CD4-positive, alpha-beta T cell treated with Interferon alpha-2 for 1 hour (primary cell): ENCODE measurements at places on chromosomes 4 and X.
A peak's percentile ranks its signal among the peaks of the same experiment; 100 is the strongest.

DNA sequence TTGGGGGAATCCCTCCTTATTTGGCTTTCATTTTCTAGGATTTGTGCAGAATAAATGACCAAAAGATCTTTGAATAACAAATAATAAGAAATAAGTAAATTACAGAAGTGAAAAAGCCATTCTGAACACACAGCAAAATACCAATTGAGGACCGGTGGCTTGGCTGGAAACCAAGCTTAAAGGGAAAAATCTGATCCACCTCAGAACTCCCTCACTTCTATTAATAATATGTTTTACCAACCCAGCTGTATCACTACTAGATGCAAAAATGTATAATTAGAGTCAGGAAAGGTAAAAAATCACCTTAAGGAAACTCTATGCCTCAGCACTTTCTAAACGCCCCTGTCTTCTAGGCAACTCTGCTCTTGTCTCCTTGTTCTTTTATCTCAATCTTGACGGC is 77.3 kb downstream of the TSPAN5 start:
- no peak for DNase-seq

DNA sequence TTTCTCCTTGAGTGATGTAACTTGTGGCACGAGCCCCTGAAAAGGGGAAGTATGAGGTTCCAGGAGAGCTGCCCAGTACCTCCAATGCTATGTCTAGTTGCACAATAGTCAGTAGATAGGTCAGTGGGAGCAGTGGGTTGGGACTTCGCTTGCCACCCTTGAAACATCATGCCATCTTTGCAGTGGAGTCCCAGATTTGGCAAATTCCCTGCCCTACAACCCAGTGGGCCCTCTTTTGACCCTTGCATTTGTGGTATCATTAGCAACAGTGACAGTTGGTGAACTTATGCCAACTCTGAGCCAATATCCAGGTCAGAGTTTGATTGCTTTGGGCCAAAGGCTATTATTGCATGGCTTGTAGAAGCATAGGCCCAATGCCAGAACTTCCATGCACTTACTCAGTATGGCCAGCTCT is 12.3 kb downstream of the FHL1 start:
- DNase-seq: no peak

DNA sequence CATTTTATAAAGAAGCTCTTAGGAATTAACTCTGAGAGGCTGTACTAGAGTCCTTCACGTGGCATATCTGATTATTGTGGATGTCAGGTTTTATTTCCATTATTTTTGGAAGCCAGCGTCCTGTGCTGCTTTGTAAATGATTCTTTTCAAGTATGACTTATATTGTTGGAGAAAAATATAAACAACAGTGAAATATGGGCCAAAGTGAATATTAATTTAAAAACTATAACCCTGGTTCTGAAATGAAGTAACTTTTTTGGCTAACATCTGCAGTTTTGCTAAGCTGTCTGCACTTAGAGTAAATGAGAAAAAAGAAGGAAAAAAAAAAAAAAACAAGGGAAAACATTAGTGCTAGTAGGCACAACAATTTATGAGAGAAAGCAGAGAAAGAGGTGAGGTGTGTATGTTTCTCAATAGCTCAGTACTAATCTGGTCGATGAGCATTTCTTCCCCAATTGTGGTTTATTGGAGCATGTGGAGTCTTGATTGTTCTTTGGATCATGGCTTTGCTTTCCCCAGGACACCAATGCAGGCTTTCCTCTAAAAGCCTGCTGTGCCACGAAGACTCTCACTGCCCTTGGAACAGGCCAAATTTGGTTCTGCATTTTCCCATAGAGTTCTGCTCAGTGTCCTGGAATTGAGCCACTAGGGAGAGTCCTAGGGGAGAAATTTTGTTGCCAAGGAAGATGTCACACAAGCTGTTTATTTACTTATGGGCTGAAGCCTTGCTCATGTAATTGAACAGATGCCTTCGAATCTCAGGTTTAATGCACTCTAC is 273.3 kb downstream of the DKK2 start:
- DNase-seq: no peak

DNA sequence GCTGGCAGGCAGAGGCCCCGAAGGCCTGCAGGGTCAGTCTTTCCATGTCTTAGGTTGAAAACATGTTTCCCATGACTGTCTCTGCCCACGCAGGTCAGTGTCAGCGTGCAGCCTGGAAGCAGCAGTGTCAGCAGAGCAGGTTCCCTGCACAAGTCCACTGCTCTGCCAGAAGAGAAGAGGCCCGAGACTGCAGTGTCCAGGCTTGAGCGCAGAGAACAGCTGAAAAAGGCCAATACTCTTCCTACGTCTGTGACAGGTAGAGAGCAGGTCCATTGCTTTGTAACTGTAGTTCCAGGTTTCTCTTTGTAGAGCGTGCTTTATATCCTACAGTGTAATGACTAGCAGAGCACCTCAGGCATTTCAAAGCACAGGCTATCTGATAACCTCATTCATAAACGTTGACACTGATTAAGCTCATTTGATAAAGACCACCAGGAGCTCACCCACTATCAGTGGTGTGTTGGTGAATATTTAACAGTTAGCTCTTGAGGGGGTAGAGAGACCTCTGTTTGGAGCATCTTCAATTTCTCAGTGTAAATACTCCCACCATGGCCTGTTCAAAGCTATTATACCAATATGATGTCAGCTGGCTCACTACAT is 63.2 kb downstream of the AASDH start:
- DNase-seq: no peak

DNA sequence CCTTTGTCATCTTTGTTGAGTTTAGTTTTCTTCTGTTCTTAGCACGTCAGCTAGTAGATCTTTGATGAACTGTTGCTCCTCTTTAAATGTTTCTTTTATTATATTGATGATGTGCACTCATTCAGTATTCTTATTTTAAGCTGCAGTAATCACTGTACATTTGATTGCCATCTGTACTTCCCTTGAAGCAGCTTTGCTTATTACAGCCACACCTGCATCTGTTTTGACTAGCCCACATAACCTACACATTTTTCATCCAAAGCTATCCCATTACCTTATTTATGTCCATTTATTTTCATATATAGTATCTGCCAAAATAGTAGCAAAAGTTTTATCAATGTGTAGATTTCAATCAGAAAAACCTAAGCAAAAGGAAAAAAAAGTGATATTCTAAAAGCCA is 23.9 kb upstream of the GUCY1B1 start:
- DNase-seq: no peak

DNA sequence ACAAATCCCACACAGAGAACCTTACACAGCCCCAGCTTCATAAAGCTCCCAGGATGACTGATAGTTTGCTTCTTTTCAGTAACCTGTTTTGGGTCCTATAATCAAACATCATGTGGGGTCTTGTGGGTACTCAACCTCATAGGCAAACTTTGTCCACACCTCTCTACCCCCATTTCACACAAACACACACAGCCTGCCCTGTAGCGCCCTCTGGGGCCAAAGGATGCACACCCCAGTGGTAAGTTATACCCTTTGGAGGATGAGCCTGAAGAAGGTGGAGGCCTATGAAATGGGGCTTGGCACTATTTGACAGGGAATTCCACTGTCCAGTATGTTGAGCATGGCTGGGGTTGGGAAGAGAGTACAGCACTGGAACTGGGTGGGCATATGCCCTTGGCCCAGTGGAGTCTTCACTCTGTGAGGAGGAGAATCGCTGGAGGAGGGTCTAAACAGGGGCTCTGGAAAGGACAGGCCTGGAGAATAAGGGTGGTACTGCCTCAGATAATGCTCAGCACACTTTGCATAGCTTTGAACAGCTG is 30.5 kb upstream of the COL25A1 start:
- DNase-seq: no peak

- no peak for DNase-seq
Measured at GRCh38 chr4:161121451-161121850, 1042.3 kb downstream of the FSTL5 start.

DNA sequence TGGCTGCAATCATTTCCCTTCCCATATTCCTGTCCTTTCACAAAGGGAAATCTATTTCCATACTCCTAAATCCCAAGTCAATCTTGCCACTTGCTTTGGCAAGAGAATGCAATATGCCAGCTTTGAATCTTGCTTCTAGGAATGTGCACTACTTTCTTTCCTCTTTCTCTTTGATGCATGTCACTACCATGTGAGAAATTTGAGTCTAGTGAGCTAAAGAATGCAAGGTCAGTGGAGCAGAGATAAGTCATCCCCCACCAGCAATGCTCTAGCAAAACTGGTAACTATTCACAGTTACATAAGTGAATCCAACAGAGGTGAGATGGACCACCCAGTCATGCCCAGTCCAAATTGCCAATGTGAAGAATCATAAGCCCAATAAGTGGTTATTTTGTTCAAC is 910.4 kb downstream of the RAB28 start:
- DNase-seq: no peak

- DNase-seq: no peak
Measured at GRCh38 chr4:120918092-120918491, 4.4 kb downstream of the PRDM5 start.

GRCh38 chr4:137226900-137227299 is 305.4 kb downstream of the PCDH18 start:
- no peak for DNase-seq

GRCh38 chr4:21811565-21811964 is 137.0 kb downstream of the KCNIP4 start:
- no peak for DNase-seq

GRCh38 chr4:1309261-1310010 is 19.7 kb downstream of the MAEA start:
- DNase-seq: peak; percentile 67

DNA sequence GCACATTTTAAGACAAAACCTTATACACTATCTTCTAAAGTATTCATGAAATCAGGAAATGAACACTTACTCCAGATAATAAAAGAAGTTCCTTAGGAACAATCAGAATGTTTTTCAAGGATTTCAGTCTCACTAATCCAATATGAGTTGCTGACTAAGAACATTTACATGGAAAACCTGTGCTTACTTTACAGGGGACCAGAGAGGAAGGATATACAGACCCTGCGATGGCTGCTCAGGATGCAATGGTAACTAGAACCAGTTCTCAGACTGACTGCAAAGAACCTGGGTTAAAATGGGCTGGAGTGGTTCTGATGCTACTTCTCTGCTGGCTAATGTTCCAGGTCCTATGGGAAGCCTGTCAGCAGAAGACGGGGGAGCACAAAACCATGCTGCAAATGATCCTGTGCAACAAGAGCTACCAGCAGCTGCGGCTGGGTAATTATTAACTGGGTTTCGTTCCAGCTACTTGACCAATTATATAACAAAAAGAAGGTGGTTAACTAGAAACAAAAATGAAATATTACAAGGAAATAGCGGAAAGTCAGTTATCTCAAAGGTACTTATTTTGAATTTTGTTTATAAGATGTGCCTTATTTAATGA is 85.3 kb downstream of the ANXA10 start:
- no peak for DNase-seq

DNA sequence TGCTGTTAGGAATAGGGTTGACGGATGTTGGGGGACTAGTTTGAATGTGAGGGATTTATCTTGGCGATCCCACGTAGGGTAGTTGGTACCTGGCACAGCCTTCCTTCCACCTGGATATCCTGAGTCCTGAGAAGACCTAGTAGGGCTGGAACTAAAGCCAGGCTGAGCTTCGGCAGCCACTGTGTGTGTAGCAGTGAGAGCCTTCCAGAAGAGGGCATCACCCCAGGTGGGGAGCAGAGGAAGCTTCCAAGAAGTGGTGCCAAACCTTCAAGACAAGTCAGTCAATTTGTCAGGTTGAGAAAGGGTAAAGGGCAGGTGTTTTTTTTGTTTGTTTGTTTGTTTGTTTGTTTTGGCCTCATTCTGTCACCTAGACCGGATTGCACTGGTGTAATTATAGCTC is 1.2 kb upstream of the FGFBP2 start:
- DNase-seq: no peak

GRCh38 chr4:119244832-119245231 is 32.3 kb downstream of the USP53 start:
- no peak for DNase-seq

DNA sequence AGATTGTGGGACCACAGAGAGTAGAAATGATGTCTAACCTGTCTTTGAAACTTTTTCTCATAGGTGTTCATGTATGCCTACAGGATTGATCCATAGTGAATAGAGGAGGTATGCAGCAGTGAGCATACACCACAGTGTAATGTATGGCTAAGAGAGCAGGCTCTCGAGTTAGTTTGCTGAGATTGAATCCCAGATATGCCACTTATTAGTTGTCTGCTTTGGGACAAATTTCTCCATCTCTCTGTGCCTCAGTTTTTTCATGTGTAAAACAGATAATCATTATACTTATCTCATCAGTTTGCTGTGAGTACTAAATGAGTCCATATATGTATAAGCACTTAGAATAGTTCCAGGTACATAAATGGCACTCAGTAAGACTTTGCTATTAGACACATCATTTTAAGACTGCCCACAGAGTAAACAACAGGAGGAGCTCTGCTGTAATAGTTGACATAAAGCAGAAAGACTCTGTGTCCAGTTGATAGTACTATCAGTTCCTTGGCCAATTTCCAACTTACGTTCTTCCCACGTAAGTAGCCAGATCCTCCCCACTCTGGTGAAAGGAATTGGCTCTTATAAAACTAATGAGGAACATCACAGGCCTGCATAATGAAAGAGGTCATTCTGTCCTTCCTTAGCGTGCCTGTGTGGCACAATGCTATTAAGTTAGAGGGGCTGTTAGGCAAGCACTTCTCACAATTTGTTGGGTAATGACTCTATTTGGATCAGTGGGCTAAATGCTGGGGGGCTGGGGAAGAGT is 20.7 kb upstream of the RNF150 start:
- DNase-seq: no peak

- DNase-seq: no peak
Measured at GRCh38 chr4:138734746-138735145, 280.8 kb upstream of the NOCT start.

DNA sequence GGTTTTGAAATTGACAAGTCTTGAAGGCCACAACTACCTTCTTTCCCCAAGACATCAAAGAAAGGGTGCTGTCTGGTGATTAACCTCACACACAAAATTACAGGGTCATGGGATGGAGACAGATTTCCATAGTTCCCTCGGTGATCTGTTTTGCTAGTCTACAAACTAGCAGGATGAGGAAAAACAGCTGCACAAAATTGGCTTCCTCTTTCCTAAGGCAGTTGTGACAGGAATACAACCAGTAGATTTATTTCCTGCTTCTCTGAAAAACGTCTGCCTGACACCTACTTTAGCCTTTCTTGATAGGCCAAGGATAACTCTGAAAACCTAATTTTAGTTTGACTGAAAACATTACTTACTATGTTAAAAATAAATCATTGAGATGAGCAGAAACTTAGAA is 39.6 kb downstream of the DKK2 start:
- DNase-seq: no peak

DNA sequence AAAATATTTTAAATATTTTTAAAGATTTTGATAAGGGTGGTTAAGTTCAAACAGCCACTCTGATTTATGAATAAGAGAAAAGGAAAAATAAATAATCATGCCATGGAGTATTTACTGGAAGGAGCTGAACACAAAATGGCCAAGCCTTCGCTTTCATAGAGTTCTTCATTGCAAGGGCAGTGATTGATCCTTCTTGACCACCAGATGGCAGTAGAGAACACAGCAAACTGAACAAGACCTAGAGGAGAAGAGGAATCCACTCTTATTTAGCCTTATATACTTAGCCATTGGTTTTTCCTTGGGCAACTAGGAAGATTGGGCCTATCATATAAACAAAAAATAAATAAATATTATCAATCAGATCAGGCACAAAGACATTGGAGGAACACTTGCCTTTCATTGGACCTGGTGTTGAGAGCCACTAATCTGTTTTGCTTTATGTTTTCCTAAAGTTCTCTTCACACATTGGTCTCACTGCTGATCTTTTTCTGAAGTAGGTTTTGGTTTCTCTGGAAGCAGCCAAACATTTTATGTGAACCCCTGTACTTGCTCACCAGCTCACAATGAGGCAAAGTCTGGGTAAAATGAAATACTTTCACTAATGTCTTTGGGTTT is 58.1 kb upstream of the PARM1 start:
- DNase-seq: peak; percentile 58
